ENCODE measurements at places on chromosomes 1 and 21. TPM values are rescaled to one million over a fixed set of nuclear protein-coding genes. Genes with fewer than 3 reads are reported as not detected.
A peak's percentile ranks its signal among the peaks of the same experiment; 100 is the strongest.

- DNase-seq: no peak
These were observed 25.3 kb downstream of the ARHGEF16 start for GRCh38 chr1:3479511-3480368.

DNA sequence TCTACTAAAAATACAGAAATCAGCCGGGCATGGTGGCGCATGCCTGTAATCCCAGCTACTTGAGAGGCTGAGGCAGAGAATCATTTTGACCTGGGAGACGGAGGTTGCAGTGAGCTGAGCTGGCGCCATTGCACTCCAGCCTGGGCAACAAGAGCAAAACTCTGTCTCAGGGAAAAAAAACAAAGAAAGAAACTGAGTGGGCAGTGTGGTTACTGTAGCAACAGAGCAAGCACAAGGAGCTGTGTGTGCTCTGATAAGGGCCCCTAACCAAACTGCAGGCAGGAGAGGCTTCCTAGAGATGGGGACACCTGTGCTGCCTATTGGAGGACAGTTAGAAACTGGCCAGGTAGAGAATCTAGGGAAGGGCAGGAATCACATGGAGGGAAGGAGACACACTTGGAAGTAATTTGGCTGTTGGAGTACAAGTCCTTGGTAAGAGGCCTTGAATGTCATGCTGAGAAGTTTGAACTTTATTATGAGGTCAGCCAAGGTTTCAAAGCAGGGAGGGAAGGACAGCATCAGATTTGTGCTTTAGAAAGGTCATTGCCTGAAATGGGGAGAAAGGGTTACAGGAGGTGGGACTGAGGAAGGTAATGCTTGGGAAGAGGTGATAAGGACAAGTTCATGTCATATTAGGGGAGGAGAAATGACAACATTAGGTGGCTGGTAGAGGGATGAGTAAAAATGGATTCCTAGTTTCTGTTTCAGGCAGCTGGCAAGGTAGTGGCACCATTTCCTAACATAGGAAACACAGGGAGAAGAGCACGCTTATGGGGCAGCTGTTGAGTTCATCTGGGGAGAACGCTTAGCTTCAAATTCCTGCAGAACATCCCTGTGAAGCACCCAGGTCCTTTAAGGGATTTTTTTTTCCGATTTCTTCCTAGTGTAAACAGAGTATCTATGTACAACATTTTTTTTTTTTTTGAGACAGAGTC, 69.2 kb upstream of the ARTN start:
- DNase-seq: no peak

DNA sequence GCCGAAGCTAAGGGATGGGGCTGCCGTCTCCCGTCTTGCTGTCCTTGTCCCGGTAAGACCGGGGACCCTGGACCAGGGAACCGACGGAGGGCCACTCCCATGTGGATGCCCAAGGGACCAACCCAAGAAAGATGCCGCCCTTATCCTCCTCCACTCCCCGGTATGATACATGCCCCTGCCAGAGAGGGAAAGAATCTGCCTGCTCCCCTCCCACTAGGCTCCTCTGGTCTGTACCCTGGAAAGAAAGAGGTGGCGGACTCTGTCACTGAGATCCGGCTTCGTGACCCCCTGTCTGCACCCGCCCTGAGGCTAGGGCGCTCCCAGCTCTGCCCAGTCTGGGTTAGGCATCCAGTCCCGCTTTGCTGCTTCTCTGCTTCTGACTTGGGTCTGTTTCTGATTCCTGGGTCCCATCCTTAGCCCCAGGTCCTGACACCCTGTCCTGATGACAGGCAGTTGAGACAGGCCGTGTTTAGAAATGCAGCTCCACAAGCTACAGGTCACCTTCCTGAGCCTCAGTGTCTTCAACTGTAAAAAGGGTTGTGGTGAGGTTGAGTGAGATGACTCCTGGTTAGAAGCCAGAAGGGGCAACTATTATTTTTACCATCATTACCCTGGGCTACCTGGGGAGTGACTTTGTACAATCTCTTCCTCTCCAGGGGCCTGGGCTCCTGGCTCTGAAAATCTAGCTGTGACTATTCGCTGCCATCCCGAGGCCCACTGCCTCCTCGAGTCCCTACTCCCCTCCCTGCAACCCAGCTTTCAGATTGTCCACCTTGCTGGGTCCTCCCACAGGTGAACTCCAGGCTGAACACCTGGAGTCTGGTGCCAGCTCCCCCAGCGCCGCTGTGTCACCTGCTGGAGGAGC, 3.7 kb downstream of the MATN1 start:
- DNase-seq: no peak

DNA sequence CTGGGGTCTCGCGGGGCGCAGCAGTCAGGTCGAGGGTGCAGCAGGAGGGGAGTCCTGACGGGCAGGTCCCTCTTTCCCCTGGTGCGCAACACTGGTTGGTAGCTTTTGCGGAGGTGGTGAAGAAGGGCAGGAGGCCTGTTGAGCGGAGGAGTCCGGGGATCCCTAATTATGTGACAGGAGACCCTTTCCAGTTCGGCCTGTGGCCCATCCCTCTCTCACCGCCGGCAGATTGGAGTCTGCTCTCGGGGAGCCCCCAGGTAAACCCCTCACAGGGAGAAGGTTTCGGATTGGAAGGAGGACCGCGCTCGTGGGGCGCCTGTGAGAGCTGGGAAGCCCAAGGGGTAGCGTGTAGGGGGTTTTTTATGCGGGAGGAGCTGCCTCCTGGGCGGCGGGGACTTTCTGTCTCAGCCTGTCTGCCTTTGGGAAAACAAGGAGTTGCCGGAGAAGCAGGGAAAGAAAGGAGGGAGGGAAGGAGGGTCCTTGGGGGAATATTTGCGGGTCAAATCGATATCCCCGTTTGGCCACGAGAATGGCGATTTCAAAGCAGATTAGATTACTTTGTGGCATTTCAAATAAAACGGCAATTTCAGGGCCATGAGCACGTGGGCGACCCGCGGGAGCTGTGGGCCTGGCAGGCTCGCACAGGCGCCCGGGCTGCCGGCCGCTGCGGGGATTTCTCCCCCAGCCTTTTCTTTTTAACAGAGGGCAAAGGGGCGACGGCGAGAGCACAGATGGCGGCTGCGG, 9.5 kb downstream of the SIM2 start:
- DNase-seq: no peak

DNA sequence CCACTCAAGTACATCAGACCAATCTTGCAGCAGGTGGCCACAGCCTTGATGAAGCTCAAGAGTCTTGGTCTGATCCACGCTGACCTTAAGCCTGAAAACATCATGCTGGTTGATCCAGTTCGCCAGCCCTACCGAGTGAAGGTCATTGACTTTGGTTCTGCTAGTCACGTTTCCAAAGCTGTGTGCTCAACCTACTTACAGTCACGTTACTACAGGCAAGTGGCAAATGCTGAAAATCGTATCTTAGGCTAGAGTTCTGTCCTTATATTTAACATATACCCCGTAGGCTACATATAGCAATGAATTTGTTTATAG, 12.1 kb downstream of the HIPK1 start:
- no peak for DNase-seq

GRCh38 chr21:34504595-34504994, 7.4 kb downstream of the KCNE1 start:
- no peak for DNase-seq

DNA sequence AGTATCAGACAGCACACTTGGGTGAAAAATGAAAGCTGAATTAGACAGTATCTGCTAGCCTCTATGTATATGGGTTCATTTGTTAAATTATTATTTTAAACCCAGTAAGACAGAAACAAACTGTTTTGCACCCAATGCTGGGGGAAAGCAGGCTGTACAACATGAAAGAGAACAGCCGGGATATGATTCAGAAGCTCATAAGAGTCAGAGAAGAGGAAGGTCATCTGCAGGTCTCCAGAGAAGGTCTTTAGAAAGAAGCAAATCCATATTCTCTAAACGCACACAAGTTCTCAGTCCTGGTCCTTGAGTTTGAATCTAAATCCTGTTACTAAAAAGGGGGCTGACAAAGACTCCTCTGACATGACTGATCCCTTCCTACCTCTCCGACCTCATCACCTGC, 155.1 kb downstream of the SIPA1L2 start:
- DNase-seq: no peak

GRCh38 chr1:8604041-8604945, 213.1 kb downstream of the RERE start:
- DNase-seq: no peak

DNA sequence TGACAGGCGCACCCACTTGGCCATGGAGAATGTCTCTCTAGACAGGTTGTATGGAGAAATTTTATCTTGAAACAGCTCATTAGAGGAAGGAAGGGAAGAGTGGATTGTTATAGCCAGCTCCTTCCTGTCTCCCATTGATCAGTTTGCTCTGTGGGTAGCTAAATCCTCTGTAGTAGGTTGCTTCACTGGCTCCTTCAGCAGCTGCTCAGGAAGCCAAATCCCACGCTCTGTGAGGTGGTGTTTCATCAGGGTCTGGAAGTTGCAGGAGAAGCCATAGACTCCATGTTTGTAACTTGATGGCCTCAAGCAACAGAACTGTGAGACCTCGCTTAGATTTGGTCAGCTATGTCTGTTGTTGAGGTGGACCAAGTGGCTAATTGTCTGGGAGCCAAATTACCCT, 6.8 kb upstream of the NFYC start:
- DNase-seq: no peak

- no peak for DNase-seq
These were observed 1.2 kb upstream of the PSMB2 start for GRCh38 chr1:35642471-35642955.

GRCh38 chr1:217275655-217276398, 355.1 kb downstream of the GPATCH2 start:
- peak; percentile 79 for DNase-seq

DNA sequence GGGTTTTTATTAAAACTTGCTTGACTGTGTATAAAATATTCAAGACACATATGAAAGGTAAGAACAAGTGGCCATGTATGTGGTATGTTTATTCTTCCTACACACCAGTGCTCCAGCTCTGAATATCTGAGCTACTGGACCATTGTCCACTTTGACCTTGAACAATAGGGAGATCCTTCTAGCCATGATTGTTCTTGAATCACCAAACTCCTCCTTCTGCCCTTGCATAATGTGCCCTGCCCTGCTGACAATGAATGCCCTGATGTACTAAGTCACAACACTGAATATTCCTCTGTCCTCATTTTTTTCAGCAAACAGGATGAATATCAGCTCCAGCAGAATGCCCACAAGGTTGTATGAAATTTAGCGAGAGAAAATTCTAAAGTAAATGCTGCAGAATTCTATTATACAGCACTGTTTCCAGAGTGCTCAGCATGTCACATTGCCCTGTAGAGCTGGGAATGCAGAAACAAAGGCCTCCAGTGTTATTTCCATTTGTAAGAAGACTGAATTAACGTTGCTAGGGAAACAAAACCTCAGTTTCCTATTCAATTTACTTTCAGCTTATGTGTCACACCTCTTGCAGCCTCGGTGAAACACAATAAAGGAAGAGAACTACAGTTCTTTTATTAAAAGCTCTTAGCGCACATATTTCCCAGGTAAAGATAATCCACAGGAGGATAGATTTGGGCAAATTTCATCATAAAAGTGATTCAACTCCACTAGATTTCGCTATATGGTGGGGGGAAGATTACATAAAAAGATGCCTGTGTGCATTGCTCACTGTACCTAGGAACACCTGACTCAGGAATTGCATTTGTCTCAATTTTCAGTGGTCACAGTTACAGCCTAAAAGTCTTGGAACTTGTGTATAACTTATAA, 187.4 kb upstream of the ATP1B1 start:
- peak; percentile 44 for DNase-seq

The RPS27 gene
- 5,023 TPM for polyA plus RNA-seq

The CD1C gene
- polyA plus RNA-seq: not detected

DNA sequence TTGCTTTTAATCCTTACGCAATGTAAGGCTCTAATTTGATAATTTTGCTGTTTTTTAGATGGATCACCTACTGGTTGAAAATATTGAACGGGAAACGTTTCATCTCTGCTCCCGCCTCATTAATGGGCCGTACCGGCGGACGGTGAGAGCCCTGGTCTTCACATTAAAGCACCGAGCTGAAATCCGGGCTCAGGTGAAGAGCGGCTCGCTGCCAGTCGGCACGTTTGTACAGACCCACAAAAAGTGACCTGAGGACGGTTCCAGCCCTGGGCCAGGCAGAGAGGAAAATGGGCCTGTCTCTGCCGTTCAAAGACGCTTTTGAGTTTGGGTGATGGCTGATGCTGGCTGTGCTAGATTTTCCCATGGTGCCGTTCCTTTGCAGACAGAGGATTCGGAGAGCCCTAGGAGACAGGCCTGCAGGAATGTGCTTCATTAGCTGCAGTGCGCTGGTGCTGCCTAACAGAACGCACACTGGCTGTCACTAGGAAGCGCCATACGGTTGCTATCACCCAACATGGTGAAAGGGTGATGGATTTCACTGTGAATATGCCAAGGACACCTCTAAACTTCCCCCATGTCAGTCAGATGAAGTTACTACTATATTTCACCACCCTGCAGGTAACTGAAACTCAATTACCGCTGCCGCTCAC, 42.9 kb downstream of the TCEANC2 start:
- DNase-seq: no peak

DNA sequence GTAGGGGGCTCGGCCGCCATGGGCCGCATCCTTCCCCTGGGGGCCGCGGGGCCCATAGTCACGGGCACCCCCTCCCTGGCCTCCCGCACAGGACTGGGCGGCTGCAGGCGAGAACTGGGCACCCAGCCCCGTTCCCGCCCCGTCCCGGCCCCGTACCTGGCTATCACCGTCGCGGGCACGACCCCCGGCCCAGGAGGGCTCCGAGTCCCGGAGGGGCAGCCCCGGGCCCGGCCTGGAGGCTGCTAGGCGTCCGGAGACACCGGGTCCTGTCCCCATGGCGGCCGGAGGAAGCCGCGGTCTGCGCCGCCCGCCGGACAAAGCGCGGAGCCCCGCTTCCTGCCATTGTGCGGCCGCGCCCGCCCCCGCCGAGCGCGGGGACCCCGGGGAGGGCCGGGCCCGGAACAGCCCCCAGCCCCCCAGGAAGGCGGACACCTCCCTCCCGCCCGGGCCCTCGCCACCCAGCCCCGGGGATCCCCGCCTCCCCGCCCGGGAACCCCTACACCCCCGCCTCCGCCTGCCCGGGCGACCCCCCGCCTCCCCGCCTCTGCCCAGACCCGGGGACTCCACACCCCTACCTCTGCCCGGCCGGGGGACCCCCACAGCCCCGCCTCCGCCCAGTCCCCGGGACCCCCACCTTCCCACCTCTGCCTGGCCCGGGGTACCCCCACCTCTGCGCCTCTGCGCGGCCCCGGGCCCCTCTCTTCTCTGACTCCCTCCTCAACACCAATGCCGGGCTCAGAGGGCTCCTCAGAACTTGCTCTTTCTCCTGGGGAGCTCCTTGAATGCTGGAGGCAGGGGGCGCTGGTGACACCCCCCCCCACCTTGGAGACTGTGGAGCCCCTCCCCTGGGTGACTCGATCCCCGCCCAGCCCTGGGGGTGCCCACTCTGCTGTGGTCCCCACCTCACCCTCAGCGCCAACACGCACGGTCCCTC, 6.0 kb downstream of the PLEKHG5 start:
- DNase-seq: no peak

The SERTAD4 gene
- 4.7 TPM for polyA plus RNA-seq

The ADCY10 gene
- polyA plus RNA-seq: 0.06 TPM

- no peak for DNase-seq
These were observed 379.2 kb upstream of the SPAG17 start for GRCh38 chr1:118563981-118564951.

The RSPH1 gene
- 0.20 TPM for polyA plus RNA-seq

Measured in foreskin keratinocyte (primary cell).